ENCODE measurements at places on chromosomes 6 and 20. TPM values are rescaled to one million over a fixed set of nuclear protein-coding genes. Genes with fewer than 3 reads are reported as not detected.

DNA sequence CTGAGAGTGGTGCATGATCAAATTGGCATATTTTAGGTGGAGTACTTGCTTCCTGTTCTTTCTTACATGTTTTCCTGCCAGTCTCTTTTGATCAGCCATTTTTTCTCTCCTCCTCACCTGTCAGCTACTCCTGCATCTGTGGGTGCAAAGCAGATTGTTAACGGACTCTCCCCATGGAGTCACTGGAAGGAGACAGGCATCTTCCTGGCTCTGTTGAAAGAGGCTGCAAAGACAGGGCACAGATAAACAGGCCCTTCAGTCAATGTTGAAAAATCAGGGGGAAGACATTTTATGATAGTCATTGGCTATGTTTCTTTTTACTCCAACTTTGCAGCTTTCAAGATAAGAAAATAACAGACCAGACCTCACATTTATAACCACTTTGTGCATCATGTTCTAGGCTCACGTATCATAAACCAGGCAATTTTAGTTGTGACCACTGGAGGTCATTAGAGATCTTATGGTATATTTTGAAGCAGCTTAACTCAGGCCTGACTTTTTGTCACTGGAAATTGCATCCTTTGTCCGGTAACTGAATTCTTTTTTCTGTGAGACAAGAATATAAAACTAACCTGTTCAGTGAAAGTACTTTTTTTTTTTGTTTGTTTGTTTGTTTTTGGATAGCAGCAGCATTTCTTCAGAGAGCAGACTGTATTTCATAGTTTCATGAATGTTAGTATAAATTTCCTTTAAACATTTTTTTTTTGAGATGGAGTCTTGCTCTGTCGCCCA lies 20.1 kb downstream of the ECT2L start:
- DNase-seq, result no peak

DNA sequence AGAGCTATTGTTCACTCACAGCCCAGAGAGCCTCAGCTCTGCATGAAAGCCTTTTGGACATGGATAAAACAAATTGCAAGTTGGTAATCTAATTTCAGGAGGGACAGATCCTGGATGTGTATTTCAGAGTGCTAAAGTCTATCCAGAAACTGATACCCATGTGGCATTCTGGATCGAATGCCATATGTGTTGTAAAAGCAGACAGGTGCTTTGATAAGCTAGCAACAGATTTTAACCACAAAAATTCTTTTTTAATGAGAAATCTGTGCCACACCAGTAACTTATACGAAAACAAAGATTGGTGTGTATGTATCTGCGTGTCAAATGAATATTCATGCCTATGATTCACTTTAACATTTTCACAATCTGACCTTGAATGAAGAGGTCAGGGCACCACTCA lies 936.6 kb upstream of the MAP3K7 start:
- no peak for DNase-seq

DNA sequence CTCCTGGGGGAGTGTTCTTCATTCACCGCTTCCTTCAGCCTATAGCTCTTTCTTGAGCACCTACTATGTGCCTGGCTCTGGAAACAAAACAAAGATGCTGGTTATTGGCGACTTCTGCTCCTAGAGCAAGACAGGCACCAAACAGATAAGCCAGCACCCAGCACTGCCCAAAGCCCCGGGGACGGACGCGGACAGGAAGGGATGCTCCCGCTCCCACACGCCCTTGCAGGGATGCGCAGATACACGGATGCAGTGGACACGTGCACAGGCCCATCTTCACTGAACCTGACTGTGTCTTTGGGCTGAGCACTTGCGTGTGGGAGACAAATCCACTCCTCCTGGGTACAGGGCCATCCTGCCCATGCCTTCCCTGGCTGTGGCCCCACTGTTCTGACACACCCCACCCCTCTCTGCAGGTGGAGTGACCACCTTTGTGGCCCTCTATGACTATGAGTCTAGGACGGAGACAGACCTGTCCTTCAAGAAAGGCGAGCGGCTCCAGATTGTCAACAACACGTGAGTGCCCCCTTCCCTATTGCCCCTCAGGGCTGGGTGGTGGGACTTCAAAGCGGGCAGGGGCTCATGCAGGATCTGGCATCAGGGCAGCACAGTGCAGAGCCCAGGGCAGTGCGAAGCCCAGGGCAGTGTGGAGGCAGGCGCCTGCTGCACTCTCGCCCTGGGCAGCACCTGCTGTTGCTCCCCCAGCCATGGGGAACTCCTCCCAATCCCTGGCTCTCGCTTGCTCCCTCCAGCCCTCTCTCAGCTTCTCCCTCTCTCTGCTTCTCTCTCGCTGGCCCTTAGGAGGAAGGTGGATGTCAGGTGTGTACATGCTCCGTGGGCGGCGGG lies 39.9 kb downstream of the SRC start:
- DNase-seq, result no peak

DNA sequence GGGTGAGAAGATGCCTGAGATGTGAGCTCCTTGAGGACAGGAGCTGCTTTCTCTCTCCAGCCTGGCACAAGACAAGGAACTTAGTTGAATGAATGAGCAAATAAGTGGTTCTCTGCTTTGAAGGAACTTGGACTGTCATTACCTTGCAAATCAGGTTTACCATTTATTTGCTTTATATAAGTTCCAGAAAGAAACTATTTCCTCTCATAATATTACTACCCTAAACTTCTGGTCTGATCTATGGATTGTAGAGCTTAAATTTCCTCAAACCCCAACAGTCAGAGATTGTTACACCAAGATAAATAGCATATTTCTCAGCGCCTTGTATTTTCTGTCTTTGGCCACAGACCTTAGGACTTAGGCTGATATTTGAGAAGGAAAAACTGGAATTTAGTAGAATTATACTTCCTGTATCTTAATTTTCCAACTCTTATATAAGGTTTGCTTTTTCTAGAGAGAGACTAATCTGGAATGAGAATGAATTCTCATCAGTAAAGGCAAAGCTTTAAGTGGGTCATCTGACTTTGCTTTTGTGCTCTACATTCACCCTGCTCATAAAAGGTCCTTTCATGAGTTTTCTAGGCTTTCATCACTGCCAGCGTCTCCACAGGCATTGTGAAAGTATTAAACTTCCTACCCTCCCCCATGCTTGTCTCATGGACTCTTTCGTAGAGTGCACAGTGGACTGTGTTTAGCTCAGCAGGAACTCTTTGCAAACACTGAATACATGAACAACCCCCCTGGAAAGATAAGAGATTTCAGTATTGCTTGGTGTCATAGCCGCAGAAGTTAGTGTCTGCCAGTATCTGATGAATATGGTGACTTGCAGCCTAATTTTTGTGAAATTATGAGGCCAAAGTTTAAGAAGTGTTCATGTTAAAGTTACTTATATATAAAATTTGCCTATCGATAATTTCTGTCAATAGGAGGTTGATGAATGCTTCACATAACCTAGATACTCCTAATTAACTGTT lies 74.0 kb downstream of the PTPRA start:
- no peak for DNase-seq

DNA sequence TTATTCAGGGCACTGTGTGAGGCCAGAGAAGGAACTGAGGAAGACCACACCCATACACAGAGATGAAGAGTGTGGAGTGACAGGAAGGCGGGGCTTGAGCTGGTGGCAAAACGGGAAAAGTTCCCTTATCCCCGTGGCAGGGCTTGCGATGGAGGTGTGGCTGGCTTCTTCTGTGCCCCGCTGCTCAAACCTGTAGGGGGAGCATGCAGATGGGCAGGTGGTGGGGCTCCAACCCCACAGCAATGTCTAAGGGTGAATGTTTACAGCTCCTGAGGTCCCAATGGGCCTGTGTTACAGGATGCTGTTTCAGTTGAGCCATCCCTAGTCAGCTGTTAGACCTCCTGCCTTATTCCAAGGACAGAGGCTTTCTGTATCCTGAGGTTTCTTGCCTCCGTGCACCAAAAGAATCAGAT lies 105.9 kb downstream of the LY86 start:
- no peak for DNase-seq

DNA sequence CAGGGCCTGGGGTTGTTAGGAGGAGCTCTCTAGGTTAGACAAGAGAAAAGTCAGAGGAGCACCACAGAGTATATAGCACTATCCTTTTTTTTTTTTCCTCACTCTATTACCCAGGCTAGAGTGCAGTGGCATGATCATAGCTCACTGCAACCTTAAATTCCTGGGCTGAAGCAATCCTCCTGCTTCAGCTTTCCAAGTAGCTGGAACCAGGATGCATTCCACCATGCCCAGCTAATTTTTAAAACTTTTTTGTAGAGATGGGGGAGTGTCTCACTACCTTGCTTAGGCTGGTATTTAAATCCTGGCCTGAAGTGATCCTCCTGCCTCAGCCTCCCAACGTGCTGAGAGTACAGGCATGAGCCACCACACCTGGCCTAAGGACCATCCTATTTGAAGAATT lies 19.3 kb upstream of the AKIRIN2 start:
- no peak for DNase-seq

DNA sequence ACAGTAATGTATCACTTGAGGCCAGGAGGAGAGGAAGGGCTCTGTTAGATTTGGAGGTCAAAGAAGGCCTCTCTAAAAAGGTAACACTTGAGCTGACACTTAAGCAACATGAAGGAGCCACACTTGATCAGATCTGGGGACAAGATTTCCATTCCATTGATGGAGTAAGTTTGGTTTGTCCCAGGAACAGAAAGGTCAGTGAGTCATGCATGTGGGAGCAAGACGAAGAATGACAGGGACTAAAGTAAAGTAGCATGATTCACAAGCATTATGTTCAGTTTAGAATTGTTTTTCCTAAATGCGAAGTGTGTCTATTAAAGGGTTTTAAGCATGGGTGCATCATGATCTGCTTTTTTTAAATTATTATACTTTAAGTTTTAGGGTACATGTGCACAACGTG lies 47.4 kb downstream of the COL21A1 start:
- DNase-seq, result no peak

GRCh38 chr6:157186785-157187181 lies 136.5 kb downstream of the TMEM242 start:
- no peak for DNase-seq

DNA sequence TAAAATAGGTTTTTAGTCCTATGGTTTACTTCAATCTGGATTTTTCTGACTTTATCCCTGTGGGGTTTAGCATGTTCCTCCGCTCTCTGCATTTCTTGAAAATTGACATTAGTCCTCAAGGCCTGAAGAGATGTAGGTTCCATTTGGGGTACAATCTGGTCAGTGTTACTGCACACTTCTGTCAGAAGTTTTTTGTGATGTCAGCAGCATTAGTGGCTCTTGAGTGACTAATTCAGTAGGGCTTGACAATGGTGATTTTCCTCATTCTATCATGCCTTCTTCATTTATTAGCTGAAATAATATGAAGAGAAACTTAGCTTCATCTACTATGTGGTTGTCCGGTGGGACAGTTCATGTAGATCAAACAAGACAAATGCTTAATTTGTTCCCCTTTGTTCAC lies 114.6 kb downstream of the PDE10A start:
- DNase-seq, result no peak

GRCh38 chr20:62925420-62926228 lies 681 bp downstream of the DIDO1 start:
- peak; percentile 74 for DNase-seq

TNFRSF6B gene
- 0.22 TPM for polyA plus RNA-seq

DEFB132 gene
- not detected for polyA plus RNA-seq

B4GALT5 gene
- polyA plus RNA-seq, result 2.0 TPM

MMP24 gene
- 0.18 TPM for polyA plus RNA-seq

HLA-F gene
- 500 TPM for polyA plus RNA-seq

SAPCD1 gene
- polyA plus RNA-seq, result not detected
